ENCODE measurements at places on chromosomes 7 and 10.

DNA sequence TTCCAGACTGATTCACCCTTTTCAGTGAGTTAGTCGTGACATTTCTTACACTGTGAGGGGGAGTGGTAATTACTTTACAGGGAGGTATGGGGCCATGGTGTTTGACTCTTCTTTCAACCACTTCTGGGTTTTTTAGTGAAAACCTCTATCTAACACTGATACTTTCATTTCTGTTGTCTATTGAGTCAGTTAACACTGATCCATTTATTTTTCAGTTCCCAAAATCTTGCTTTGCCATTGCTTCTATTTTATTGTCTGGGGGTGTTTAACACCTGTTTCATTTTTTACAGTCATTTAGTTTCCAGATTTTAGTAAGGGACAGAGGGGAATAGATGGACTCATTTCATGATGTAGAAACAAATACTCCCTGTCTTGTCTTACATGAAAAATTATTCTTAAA lies 61.5 kb downstream of the HELLS start:
- DNase-seq, result no peak

GRCh38 chr7:122672536-122672935 lies 26.4 kb downstream of the RNF133 start:
- no peak for DNase-seq

DNA sequence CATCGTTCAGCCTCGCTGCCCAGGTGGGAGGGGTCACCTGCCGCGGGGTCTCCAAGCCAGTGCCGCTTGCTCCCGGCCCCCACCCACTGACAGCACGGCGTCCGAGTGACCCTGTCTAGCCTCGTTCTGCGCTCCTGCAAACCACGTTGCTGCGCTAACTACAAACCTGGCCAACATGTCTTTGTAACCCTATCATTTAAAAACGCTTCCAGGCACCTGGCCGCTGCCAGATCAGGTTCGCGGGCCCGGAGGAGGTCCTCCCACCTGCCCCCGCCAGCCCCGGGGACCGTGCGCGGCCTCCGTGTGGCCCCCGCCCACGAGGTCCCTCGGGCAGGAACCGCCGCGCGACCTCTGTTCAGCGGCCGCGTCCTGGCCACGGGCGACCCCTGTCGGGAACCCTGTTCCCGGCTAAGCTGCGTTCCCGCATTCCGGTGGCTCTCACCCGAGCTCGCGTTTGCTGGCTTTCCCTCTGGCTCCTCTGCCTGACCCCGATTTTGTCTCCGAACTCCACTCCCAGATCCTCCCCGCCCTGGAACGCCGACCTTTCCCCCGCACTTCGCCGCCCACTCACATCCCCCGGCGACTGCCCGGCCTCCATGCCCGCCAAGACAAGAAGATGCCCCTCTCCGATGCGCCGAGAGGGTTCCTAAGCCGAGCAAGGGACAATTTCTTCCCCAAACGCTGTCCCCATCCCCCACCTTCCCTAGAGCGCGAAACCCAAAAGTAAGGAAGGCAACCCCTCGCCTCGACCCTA lies 2.4 kb downstream of the SFMBT2 start:
- no peak for DNase-seq

- DNase-seq, result no peak
These were observed 63.6 kb downstream of the ZRANB1 start for GRCh38 chr10:125005312-125006187.

GRCh38 chr10:46549171-46550075 lies 7.0 kb downstream of the GPRIN2 start:
- no peak for DNase-seq

DNA sequence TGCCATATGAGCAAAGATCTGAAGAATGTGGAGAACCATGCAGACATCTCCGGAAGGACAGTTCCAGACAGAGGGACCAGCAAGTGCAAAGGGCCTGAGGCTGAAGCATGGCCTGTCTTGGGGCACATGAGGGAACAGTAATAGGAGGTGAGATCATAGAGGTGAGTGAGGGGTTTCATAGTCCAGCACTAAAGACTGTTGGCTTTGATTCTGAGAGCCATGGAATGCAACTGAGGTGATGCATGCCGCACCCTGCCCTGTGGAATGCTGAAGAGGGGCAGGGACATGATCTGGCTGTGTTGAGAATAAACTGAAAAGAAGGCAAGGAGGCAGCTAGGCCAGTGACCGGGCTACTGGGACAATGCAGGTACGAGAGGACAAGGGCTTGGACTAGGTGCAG lies 253.1 kb upstream of the KLF14 start:
- DNase-seq, result no peak

GRCh38 chr10:60901561-60902235 lies 42.3 kb downstream of the RHOBTB1 start:
- DNase-seq, result no peak

GRCh38 chr7:4854916-4855315 lies 6.9 kb downstream of the PAPOLB start:
- DNase-seq, result no peak

GRCh38 chr7:143381427-143382125 lies 431 bp downstream of the ZYX start:
- no peak for DNase-seq
